ENCODE measurements at places on chromosomes 12 and 14. TPM values are rescaled to one million over a fixed set of nuclear protein-coding genes. Genes with fewer than 3 reads are reported as not detected.

SLC2A3 gene
- polyA plus RNA-seq = 28.3 TPM

AQP2 gene
- polyA plus RNA-seq = not detected

KCNC2 gene
- not detected for polyA plus RNA-seq

CLEC6A gene
- polyA plus RNA-seq = not detected

LPAR5 gene
- 11.7 TPM for polyA plus RNA-seq

Measured in keratinocyte (primary cell).